ENCODE measurements at places on chromosomes 4 and X.

DNA sequence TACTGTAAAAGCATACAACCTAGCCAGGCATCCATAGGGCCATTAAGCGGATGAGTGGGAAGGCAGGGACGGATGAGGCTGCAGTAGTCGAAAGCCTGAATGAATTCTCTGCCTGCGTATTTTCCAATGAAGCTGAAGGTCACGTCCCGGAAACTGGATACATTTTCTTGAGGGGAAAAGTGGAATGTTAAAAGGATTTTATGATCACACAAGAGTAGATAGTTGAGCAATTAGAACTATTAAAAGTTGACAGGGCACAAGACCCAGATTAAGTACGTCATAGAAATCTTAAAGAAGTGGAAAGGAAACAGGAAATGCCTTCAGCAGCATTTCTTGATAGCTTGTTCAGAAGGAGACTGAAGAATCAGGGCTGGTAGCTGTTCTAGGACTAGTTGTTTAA lies 98.3 kb upstream of the CXXC4 start:
- peak; percentile 10 for DNase-seq

DNA sequence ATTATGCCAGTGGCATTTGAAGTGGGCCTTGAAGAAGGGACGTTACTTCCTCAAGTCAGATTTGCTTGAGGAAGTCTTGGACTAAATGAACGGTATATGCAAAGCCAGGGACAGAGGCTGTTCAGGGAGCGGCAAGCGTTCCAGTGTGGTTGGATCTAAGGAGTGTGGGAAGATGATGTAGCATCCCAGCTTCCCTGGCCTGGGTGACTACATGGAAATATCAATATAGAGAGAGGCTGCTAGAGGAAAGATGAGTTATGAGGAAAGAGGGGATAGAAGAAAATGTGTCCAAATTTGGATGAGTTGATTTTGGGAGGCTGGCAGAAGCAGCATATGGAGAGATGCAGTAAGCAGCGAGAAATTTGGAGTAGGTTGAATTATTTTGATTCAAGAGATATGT lies 432.5 kb upstream of the TENM3 start:
- no peak for DNase-seq

- DNase-seq, result peak; percentile 9
Observed at GRCh38 chrX:56726605-56727004, 2.4 kb upstream of the NBDY start.

DNA sequence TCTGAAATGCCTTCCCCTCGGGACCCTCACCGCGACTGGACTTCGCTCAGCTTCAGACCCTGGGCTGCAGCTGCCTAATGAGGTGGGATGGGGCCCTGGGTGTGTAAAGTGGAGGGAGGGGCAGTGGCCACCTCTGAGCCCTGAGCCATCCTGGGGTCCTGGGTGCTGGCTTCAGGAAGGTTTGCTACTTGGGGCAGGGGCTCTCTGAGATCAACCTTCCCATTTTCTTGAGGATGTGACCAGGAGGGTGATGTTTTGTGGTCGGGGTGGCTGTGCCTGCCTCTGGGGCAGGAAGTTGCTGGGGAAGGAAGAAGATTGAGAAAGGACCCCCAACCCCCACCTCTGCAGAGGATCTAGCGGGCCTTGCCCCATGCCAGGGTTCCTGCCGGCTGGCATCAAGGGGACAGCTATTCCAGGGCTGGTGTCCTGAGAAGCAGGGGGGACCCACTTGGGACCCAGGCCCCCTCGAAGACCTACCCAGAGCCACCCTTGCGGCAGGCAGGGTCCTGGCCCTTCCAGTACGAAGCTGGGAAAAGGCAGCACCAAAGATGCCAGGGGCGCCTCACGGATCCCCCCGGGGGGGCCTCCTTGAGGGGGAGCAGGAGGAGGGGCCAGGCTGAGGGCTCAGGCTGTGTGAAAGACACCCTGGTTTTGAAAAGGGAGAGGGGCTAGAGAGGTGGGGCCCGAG lies 6.5 kb downstream of the SH3BP2 start:
- DNase-seq, result no peak

- no peak for DNase-seq
Observed at GRCh38 chr4:54513204-54513603, 144.6 kb upstream of the KIT start.

DNA sequence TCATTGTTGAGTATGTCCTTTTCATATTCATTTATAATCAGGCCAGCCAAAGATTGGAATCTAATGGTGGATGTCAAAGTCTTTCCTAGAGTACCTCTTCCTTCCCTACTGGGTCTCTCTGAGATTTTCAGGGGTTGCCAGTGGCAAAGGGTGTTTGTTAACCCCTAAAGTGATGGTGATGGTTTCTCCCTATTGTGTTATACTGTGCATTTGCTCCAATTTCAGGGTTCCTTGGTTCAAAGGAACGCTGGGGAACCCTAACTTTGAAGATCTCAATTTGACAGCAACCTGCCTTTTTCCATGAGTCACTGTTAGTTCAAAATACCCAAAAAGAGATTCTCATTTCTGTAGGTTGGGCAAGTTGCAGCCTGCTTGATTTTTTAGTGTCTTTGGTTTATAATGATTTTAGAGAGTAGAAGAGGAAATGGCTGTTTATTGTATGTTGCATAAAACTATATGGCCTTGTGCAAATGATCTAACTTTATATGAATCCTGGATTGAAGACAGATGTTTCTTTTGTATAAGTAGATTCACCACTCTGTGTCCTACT lies 23.0 kb downstream of the GAB1 start:
- no peak for DNase-seq

DNA sequence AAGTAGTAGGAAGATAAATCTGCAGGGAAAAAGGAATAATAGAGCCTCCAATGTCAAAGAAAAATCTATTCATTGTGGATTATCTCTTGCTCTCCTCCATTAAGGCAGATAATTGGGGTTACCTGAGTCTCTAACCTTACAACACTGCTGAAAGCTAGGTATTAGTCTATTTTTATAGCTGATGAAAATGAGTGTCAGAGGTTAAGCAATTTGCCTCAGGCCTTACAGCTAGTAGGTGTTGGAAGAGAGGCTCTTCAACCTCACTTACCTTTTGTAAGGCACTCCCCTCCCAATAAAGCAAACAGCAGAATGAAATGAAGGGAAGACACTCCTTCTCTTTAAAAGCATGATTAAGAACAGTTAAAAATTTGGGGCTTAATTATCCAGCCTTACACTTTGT lies 45.4 kb upstream of the GAB1 start:
- no peak for DNase-seq

- no peak for DNase-seq
Observed at GRCh38 chrX:48540480-48540879, 966 bp downstream of the TBC1D25 start.

DNA sequence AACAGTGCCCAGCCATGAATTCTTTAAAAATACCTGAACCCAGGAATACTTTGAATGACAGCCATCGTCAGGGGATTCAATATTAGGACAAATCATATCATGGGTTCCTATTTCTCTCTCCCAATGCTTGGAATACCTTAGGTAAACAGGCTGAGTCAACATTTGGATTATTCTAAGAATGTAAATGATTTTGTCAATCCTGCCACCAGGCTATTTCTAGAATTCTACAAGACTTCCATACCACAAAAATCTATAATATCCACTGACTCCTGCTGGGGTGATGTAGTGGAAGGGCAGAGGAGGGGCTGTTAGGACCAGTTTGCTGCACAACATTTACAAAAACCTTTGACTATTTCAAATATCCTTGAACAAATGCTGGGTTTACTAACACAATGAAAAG lies 65.2 kb downstream of the IGFBP7 start:
- DNase-seq, result no peak

DNA sequence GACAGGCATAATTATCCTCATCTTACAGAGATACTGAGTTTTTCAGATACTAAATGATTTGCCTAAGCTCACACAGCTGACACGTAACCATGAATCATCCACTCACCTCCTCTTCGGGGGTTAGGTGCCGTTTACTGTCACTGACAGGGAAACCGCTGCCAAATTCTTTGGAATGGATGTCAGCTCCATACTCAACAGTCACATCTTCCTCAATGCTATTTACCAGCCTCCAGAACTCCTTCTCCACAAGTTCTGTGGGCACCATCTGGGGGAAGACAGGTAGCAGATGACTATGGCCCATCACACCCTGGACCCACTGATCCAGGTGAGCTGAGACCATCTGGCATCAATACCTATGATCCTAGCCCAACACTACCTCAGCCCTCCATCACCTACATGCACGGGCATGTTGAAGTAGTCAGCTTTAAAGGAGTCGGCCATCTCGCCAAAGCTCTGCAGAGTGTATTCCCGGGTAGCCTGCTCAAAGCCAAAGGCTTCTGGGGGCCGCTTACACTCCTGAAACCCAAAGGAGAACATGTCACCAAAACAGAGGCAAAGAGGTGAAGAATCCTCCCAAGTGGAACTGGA lies 13.5 kb downstream of the KDM5C start:
- DNase-seq, result no peak

DNA sequence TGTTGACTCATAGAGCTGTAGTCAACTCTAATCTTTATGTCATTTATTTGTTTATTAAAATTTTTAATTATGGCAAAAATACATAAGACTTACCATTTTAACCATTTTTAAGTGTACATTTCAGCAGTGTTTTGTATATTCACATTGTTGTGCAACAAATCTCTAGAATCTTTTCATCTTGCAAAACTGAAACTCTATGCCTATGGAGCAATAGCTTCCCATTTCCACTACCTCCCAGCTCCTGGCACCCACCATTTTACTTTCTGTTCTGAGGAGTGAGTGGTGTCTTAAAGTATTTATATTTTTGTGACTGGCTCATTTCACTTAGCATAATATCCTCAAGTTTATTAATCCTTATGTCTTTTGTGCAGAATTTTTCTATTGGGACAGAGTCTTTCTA lies 181.0 kb downstream of the GPAT3 start:
- no peak for DNase-seq

DNA sequence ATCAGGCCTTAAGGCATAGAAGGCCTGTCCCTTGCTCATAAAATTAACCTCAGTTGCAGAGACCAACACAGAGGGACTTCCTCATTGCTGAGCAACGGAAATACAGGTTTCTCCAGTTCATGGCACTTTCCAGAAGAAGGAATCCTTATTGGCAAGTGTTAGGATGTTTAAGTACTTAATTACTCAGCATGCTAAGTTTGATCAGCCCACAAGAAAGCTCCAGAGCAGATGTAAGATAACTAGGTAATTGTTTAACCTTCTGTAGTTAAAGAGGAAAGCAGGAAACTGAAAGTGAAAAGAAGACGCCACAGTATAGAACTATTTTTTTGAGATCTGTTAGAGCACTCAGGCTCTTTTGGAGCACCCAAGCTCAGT lies 33.5 kb downstream of the SMS start:
- DNase-seq, result no peak

GRCh38 chrX:101460669-101461068 lies 24.6 kb upstream of the ARMCX4 start:
- DNase-seq, result no peak

GRCh38 chrX:136752796-136753195 lies 27.9 kb downstream of the ARHGEF6 start:
- no peak for DNase-seq

GRCh38 chr4:159871141-159871540 lies 768.3 kb downstream of the RAPGEF2 start:
- no peak for DNase-seq

DNA sequence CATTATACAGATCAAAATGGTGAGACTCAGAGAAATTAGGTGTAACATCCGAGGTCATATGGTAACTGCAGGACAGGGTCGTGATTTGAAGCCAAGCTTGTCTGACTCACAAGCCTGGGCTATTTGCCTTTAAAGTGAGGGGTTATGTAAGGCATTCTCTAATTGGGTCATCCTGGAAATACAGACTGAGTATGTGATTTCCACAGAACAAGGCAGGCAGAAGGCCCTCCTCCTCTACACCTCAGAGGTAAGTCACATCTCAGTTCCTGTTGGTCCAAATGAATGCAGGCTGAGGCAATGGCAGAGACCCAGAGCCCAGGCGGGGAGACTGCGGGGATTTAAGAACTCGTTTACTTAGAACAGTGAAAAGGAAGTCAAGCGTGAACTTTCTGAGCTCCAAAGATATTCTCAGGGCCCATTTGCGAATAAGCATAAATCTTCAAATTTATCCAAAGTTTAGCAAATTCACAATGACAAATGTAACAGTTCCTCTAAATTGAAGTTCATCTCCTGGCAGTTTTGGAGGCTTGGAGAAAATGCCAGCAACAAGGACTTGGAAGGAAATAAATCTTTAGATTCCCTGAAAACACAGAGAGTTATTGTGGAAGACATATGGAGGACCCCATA lies 153.3 kb downstream of the LDB2 start:
- DNase-seq, result no peak

GRCh38 chr4:23911675-23912455 lies 22.0 kb upstream of the PPARGC1A start:
- no peak for DNase-seq

DNA sequence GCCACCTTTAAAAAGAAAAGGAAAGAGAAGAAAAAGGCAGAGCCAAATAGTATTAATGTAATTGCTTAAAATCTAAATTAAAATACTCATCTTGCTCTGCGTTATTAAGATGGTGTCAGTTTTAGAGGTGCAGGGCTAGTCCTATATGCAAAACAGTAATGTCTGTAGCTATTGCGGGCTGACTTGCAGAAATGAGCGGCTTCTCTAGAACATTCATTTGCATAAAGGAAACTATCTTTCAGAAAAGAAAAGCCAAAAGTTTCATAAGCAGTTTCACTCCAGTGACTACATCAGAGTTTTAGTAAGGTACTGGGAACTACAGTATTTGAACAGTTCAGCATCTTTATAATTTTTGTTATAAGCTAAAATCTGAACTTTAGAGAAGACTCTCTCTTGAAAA lies 6.0 kb downstream of the SMAD1 start:
- DNase-seq, result no peak

DNA sequence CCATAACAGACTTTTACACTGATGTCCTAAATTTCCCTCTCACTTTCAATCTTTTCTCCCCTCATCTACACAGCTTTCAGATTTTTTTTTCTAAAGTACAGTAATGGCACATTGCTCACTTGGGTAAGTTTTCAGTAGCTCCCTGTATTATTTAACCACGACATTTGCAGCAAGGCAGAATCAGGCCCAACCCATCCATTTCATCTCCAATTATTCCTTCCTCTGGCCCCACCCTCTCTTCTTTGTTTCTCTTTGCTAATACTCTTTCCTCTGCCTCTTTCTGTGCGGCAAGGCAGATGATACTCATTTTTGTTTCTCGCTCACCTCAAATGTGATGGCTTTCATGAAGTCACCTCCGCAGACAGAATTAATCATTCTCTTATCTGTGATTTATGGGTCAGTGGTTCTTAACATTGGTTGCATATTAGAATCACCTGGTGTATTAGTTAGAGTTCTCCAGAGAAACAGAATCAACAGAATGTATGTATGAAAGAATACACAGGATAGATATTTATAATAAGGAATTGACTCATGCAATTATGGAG lies 43.4 kb upstream of the GATB start:
- DNase-seq, result no peak

DNA sequence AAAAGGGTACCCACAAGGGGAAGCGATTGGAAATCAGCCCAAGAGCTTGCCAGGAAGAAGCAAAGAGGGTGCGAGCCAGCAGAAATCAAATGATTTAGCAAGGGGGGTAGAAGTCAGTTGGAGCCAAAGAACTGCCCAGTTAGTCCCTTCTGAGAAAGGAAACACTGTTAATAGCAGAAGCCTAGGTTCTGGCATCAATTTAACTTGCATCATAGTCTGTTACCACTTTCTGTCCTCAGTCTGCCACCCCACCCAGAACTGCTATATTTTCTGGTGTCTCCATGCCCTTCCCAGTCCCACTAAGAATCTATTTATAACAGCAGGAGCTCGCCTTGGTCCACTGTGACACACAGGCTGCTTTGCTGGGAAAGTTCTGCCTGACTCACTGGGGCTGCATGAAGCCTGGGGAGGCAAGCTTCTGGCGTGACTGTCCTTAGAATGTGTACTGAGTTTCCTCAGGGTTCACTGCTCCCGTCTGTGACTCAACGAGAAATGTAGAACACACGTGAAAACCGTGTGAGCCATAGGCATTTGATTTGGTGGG lies 157.8 kb upstream of the TTC29 start:
- no peak for DNase-seq

- no peak for DNase-seq
Observed at GRCh38 chr4:10671366-10671765, 13.2 kb downstream of the CLNK start.
